ENCODE measurements at places on chromosomes 4 and X.

DNA sequence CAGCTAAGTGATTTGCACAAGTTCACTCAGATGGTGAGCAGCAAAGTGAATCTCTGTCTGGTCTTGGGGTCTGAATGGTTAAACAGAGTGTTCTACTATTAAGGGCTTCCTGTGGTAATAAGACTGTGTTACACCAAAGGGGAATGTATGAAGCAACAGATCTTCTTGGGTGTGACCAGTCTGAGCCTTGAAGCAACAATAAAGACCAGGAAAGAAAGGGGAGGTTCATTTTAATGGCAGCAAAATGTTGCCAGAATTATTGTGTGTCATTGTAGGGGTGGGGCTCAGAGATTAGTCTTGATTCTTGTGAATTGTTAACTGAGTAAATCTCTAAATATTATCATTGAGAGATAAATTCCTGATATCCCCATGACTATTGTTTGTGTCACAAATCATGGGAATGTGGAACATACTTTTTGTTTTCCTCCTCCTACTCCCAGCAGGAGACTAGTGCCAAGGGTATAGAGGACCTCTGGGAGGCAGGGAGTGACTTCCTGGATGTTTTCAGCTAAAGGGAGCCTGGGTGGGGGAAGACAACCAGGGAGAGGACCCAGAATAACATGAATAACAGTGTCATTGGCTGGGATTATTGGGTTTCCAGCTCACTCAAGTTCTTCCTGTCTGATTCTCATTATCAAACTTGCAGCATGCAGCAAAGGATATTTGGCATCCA, 141.4 kb upstream of the PAK3 start:
- no peak for DNase-seq

GRCh38 chrX:72105436-72105835, 26.3 kb downstream of the RTL5 start:
- no peak for DNase-seq

- no peak for DNase-seq
These were observed 30.7 kb downstream of the ARHGEF9 start for GRCh38 chrX:63754136-63754859.

GRCh38 chr4:27081675-27082586, 221.3 kb downstream of the STIM2 start:
- peak; percentile 3 for DNase-seq
